Bronchial epithelial cell (primary cell): ENCODE measurements at places on chromosomes 3 and 15. TPM values are rescaled to one million over a fixed set of nuclear protein-coding genes. Genes with fewer than 3 reads are reported as not detected.
A peak's percentile ranks its signal among the peaks of the same experiment; 100 is the strongest.

GRCh38 chr3:170730071-170730812 lies 139.8 kb downstream of the RPL22L1 start:
- no peak for DNase-seq

DNA sequence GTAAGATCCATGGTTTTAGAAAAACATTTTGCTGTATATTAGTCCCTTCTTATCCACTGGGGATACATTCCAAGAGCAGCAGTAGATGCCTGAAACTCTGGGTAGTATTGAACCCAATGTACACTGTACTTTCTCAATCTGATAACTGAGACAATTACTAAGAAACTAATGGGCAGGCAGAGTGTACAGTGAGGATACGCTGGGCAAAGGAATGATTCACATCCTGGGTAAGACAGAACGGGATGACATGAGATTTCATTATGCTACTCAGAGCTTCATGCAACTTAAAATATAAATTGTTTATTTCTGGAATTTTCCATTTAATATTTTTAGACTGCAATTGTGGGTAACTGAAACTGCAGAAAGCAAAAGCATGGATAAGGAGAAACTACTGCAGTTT lies 46.2 kb upstream of the TEX55 start:
- peak; percentile 23 for DNase-seq

GRCh38 chr3:15797642-15798303 lies at the start of gene ANKRD28:
TSS of gene ANKRD28 (minus strand) at chr3:15797979. CDS start at chr3:15796521, 1,458 bp downstream.
- peak; percentile 89 for DNase-seq

DNA sequence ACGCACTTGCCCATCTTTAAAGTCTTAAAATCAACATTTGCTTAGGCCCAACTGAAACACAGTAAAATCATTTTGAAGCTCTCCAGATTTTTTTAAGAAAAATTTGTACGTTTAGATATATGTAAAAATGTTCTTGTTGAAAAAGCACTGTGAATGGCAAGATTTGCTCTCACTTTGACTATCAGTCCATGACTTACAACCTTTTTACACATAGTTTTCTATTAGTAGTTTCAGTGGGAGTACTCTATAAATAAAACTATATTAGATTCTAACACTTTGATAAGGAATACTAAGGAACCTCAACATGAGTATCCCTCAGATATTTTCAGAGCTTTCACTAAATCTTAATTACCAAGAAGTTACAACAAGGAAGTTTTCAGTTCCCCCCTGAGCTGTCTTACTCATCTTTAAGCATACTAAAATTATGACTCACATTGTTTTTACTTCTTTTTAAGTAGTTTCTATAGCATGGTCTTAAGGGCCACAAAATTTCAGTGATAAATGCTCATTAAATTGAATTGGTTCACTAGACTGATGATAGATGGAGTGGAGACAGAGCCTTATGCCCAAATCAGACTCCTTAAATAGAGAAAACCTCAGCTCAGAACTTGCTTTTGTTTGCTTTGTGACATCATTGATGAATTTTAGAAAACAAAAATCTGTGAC lies 31.6 kb upstream of the RAP2B start:
- peak; percentile 88 for DNase-seq

- DNase-seq, result no peak
Measured at GRCh38 chr15:101004500-101004899, 85.3 kb downstream of the LRRK1 start.

TMCC1 gene
- total RNA-seq, result 18.2 and 19.8 TPM in 2 replicates

SLC6A1 gene
- not detected in 2 replicates for total RNA-seq

RBP2 gene
- not detected in 2 replicates for total RNA-seq

TRIM59 gene
- total RNA-seq, result 5.8 and 6.5 TPM in 2 replicates
